ENCODE measurements at places on chromosomes 3 and 15.

DNA sequence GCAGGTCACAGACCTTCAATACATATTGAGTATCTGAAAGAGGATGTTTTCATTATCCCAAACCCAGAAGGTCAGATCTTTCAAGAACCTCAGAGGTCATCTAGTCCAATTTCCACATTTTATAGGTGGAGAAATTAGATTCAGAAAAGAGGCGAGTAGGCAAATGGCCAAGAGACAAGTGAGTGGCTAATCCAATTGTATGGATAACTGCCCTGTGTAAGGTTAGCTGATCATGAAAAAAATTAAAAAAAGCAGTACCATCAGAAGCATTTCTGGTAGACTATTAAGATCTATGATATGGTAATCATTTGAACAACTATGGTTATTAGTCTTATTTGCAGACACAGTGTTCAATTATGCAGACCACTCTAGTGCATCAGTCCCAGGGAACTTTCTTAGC, 660.7 kb upstream of the CFAP20DC start:
- DNase-seq = no peak

GRCh38 chr3:146026547-146026946, 134.4 kb downstream of the PLOD2 start:
- no peak for DNase-seq

GRCh38 chr3:121431726-121432517, 113.9 kb downstream of the POLQ start:
- DNase-seq = peak; percentile 88

GRCh38 chr3:81864272-81864671, 102.8 kb upstream of the GBE1 start:
- no peak for DNase-seq

GRCh38 chr15:40334541-40334940, 6.2 kb downstream of the CCDC9B start:
- DNase-seq = no peak

GRCh38 chr3:132593947-132594323, 3.1 kb upstream of the ACKR4 start:
- DNase-seq = no peak

DNA sequence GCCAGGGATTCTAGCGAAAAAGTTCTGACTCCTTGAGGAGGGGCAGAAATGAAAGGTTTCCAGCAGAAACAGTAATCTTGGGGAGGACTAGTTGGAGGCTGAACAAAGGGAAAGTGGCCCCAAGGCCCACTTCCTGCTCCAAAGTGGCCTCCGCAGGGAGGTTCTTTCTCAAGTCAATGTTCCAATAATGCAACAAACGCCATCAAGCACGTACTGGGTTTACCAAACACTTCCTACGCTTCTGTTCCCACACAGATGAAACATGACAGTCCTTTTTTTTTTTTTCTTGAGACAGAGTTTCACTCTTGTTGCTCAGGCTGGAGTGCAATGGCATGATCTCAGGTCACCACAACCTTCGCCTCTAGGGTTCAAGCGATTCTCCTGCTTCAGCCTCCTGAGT, 9.6 kb upstream of the RCCD1 start:
- DNase-seq = no peak

- no peak for DNase-seq
These were observed 31.7 kb upstream of the ATG7 start for GRCh38 chr3:11240496-11240895.

- no peak for DNase-seq
These were observed 91.4 kb downstream of the MOBP start for GRCh38 chr3:39558775-39559306.

DNA sequence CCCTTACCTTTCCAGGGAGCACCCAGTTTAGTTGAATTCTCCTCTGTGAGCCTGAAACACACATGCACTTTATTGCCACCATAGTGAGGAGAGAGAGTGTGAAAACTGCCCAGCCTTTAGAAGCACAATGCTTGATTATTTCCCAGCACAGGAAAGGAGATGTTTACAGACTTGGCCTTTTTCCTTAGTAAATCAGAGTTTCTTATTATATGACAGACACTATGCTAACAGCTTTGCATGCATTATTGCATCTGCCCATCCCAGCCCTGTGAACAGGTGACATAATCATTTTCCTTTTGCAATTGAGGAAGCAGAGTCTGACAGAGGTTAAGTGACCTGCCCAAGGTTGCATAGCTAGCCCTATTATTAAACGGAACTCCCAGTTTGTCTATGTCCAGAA, 36.5 kb downstream of the CAPN3 start:
- DNase-seq = no peak

DNA sequence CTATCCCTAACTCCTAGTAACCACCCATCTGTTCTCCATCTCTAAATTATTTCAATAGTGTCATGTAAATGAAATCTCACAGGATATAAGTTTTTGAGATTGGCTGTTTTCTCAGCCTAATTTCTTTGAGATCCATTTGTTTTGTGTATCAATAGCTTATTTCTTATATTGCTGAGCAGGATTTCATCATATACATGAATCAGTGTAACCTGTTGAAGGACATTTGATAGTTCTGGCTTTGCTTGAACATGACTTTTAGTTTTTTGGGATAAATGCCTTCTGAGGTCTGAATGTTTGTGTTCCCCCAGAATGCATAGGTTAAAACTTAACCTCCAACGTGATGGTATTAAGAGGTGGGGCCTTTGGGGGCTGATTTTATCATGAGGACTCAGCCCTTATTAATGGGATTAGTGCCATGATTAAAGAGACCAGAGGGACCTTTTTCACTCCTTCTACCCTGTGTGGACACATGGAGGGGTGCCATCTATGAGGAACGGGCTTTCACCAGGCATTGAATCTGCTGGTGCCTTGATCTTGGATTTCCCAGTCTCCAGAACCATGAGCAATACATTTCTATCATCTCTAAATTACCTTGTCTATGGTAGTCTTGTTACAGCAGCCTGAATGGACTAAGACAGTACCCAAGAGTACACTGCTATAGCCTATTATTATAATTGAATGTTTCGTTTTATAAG, 118.3 kb downstream of the FNDC3B start:
- DNase-seq = no peak

DNA sequence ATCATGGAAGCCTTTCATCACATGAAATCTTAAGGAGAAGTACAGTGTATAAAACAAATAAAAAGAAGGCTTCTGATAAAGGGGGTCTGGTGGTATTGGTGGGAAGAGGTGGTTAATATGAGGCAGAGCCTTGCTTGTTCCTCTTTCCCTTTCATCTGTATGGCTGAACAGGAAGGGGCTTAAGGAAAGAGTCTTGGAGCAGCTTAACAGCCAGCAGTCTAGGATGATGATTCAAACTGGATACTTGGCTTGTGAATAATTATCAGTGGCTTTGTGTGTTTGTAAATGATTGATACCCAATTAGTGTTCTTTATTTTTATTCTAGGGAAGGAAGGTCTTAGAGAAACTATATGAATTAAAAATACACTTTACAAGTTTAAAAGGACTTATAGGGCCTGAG, 29.1 kb upstream of the TCAIM start:
- no peak for DNase-seq

DNA sequence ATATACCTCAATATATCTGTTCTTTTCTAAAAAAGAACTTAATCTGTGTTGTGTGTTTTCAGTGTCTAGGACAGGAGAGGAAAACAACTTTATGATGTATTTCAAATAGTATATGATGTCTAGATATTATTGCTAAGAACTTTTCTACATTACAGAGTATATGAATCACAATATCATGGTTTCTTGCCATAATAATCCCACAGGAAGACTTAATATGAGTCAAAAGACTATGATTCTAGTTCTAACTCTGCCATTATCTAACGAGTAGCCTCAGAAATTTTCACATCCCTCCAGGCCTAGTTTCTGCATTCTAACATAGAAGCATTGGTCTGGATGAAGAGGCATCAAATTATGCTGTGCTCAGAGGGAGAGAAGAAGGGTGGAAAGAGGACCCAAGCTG, 107.7 kb upstream of the SPRED1 start:
- no peak for DNase-seq

DNA sequence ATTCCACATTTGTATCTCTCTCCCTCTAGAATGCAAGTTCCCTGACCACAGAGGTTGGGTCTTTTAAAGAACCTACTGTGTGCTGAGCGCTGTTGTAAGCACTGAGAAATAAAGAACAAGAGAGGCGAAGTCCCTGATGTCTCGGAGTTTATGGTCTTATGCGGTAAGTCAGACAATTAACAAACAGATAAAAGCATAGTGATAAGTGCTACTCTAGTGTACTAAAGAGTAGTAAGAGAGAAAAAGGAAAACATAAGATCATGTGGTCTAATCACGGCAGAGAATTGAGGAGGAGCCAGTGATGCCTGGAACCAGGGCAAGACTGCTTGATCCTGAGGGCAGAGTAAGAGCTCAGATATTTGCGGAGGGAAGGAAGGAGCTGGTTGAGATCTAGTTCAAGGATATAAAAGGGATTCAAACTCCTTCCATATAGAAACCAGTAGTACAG, 29.8 kb upstream of the TSC22D2 start:
- no peak for DNase-seq

- no peak for DNase-seq
These were observed 16.2 kb upstream of the RPS17 start for GRCh38 chr15:82556315-82557035.

- no peak for DNase-seq
These were observed 16.5 kb downstream of the AADACL2 start for GRCh38 chr3:151750181-151750580.
